ENCODE measurements at places on chromosomes 7 and 10. TPM values are rescaled to one million over a fixed set of nuclear protein-coding genes. Genes with fewer than 3 reads are reported as not detected.

Gene CACNA2D1
- total RNA-seq = 44.7 TPM

Gene CCDC172
- not detected for total RNA-seq

Gene IDI2
- not detected for total RNA-seq

Gene AQP1
- 1,768 TPM for total RNA-seq

Gene ANKRD22
- total RNA-seq = not detected

Gene WNT8B
- total RNA-seq = not detected

Gene FFAR4
- total RNA-seq = not detected

Gene TUBAL3
- not detected for total RNA-seq

GRCh38 chr7:24700521-24701260 lies 56.6 kb downstream of the GSDME start:
- H3K36me3 ChIP-seq = no peaks in the 10 kb centered on the region
- no peak overlapping the region for H3K27ac ChIP-seq
- peaks cover 7% of the 10 kb centered on the region for H3K4me1 ChIP-seq

- H3K4me3 ChIP-seq = no peak overlapping the region
- no peaks in the 10 kb centered on the region for H3K27me3 ChIP-seq
- DNase-seq = no peak
- H3K27ac ChIP-seq = no peak overlapping the region
- peaks cover 6% of the 10 kb centered on the region for H3K4me1 ChIP-seq
Observed at GRCh38 chr7:55307123-55307916, 57.8 kb upstream of the LANCL2 start.

DNA sequence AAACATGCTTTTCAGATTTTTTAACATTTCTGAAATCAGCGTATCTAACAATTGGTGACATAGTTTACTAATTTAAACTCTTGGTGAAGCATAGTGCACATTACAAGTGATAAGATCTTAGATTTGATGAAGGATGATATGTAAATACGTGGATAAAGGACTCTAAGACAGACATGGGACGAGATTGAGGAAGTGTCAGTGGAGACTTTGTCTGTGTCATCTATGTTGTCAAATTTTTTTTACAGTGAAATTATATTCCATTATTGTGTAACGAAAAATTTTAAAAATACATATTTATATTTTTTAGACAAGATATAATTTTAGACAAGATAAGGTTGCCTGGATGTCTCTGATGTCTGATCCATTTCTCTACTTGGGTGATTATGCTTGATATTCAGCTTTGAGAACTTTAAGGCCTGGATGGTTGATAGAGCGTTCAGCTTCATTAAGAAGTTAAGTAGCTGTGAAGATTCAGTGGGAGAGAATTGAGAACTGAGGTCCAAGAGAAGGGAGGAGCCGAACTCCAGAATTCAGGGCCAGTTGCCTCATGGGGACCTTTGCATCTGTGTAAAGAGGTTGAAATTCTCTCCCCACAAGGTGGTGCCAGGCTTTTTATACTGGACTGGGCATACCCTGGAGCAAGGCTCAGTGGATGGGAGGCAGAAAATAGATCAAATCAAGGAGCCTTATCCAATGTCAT lies 62.7 kb downstream of the KAT6B start:
- no peak overlapping the region for H3K27ac ChIP-seq
- no peaks in the 10 kb centered on the region for H3K27me3 ChIP-seq
- no peak for DNase-seq

DNA sequence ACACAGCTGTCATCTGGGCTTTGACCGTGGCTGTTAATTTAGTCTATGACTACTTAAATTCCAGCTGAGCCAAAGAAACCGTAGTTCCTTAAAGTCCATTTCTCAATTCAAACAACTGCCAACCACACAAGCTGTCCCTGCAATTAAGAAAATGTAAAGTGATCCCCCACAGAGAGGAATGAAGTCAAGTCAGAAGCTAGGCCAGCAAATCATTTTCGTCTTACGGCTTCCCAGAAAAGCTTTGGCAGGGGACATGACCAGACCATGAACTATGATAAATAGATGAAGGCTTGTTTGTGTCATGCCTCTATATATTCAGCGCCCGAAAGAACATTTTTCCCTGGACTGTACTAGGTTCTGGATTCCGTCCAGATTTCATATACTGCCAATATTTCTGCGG lies 54.6 kb downstream of the HACD1 start:
- no peak overlapping the region for H3K4me3 ChIP-seq
- H3K4me1 ChIP-seq = no peaks in the 10 kb centered on the region
- no peak overlapping the region for H3K27ac ChIP-seq

DNA sequence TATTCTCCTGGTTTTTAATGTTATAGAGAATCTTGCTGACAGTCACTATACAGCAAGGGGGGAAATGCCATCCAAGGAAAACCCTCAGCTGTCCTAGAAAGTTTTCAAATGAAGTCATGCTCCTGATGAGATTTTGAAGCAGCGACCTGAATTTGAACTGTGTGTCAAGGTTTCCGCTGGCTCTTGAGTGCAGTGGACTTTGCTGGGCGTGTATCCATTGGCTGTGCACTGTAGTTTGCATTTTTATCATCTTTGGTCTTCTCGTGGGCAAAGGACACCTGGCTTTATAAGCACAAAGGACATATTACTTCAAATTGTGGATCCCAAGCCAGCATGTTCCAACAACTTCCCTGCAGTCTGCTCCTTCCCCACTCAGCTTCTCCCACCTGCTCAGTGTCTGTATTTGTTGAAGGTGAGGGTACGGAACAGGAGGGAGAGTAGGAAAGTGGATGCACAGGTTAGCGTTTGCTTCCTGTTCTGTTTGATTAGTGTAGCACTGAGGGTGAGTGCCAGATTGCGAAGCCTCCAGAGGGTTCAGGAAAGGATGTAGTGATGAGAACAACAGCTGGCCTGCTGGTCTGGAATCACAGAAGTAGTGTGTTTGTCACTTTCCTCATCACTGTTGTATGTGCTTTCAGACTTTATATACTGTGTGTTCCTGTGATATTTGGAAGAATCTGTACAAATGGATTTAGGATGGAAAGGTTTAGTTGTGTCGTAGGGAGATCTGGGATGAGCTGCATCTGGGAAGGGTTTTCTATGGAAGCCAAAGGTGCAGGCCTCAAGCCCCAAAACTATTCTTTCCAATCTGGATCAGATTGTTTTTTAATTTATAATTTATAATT lies 204.8 kb downstream of the BMPER start:
- H3K4me3 ChIP-seq = no peak overlapping the region
- H3K27me3 ChIP-seq = no peaks in the 10 kb centered on the region
- H3K4me1 ChIP-seq = no peaks in the 10 kb centered on the region
- no peak overlapping the region for H3K27ac ChIP-seq
- no peak for DNase-seq

- H3K27ac ChIP-seq = peak overlapping the region; percentile 49
- DNase-seq = no peak
- H3K4me3 ChIP-seq = no peak overlapping the region
- H3K36me3 ChIP-seq = peaks cover 32% of the 10 kb centered on the region
Observed at GRCh38 chr10:29533696-29534285, 101.0 kb downstream of the SVIL start.

DNA sequence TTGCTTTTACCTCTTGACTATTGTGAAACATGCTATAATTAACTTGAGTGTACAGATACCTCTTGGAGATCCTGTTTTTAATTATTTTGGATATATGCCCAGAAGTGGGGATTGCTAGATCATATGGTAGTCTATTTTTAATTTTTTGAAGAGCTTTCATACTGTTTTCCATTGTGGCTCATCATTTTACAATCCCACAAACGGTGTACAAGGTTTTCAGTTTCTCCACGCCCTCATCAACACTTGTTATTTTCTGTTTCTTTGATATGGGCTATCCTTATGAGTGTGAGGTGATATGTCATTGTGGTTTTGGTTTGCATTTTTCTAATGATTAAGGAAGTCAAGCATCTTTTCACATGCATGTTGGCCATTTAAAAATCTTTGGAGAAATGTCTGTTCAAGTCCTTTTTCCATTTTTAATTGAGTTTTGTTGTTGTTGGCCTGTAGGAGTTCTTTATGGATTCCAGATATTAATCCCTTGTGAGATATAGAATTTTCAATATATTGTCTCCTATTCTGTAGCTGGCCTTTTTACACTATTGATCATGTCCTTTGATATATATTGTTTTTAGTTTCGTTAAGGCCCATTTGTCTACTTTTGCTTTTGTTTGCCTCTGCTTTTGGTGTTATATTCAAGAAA lies 7.5 kb downstream of the AGK start:
- no peak overlapping the region for H3K4me3 ChIP-seq
- DNase-seq = no peak
- no peak overlapping the region for H3K27ac ChIP-seq
- H3K36me3 ChIP-seq = peaks cover 5% of the 10 kb centered on the region

DNA sequence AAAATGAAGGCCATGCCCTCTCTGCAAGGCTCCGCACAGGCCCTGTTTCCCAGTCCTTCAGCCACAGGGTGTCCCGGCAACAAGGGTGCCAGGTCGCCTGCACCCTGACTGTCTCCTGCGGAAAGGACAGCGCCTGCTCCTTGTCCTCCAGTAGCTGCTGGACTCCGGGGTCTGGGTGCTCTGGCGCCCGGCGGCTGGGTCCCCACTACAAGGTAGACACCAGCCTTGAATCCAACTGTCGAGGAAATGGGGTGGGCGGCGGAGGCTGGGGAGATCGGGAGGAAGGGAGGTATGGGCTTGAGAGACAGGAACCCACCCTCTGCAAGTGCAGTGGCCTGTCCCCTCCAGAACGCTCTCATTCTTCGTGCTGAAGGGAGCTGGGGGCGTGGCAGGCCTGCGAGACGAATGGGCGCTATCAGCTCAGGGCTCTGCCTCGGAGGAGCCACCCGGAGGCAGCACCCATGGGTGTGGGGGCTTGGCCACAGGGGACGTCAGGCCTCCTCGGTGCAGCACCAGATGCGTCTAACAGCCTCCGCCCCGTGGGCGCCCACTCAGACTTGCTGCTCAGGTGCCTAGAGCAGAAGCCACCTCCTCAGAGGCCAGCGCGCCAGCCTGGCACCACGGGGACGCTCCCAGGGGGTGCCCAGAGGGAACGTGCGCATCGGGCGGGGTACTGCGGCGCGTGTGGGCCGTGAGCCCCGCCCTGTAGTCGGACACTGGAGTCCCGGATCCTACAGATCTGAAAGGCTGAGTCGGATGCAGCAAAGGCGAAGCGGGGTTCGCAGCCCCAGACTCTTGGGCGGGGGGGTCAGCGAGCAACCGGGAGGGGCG lies 15.6 kb downstream of the ADAM8 start:
- peaks cover 41% of the 10 kb centered on the region for H3K4me1 ChIP-seq
- peak overlapping the region; percentile 95 for H3K4me3 ChIP-seq
- H3K27me3 ChIP-seq = no peaks in the 10 kb centered on the region
- DNase-seq = no peak
- no peaks in the 10 kb centered on the region for H3K36me3 ChIP-seq

DNA sequence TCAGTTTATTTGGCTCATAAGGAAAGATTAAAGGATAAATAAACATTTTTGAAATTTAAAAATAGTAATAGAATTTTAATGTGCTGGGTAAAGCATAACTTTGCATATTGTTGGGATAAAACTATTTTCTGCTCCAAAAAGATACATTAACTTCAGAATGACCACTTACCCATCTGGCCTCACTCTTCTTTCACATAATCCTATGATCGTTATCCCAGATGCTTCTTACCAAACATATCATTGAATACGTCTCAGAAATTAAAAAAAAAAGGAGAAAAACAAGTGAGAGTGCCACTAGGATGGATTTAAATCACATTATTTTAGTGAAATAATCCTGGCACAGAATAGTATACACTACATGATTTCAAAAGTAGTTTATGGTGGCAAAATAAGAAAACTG lies 677.5 kb upstream of the ZWINT start:
- no peak overlapping the region for H3K4me3 ChIP-seq
- no peaks in the 10 kb centered on the region for H3K4me1 ChIP-seq
- no peak for DNase-seq

DNA sequence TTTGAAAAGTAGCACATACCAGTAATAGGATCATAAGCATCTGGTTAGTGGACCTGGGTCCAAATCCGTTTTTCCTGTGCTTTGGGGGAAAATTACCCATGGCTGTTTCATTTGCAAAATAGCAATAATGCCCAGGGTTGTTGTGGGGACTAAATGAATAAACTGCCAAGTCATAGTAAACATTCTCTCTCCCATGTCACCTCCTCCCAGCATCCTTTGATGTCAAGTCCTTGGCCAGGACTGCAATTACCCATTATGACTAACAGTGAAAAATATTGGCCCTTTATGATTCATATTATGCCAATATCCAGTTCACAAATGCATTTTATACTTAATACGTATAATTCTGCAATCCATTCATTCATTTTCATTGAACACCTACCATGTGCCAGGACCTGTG lies 23.0 kb downstream of the TOMM7 start:
- no peak for DNase-seq
- H3K4me3 ChIP-seq = no peak overlapping the region
- no peaks in the 10 kb centered on the region for H3K36me3 ChIP-seq
- no peaks in the 10 kb centered on the region for H3K4me1 ChIP-seq
- H3K27ac ChIP-seq = no peak overlapping the region

GRCh38 chr7:96196676-96197075 lies 125.2 kb downstream of the SLC25A13 start:
- peaks cover 11% of the 10 kb centered on the region for H3K4me1 ChIP-seq
- no peaks in the 10 kb centered on the region for H3K27me3 ChIP-seq
- peaks cover 9% of the 10 kb centered on the region for H3K36me3 ChIP-seq
- H3K4me3 ChIP-seq = no peak overlapping the region

- H3K27ac ChIP-seq = no peak overlapping the region
- no peaks in the 10 kb centered on the region for H3K4me1 ChIP-seq
- no peaks in the 10 kb centered on the region for H3K27me3 ChIP-seq
- H3K4me3 ChIP-seq = no peak overlapping the region
Observed at GRCh38 chr10:47207281-47207615, 92.7 kb upstream of the GDF10 start.

- no peak overlapping the region for H3K27ac ChIP-seq
- no peaks in the 10 kb centered on the region for H3K4me1 ChIP-seq
- H3K4me3 ChIP-seq = no peak overlapping the region
- H3K36me3 ChIP-seq = no peaks in the 10 kb centered on the region
- DNase-seq = no peak
- no peaks in the 10 kb centered on the region for H3K27me3 ChIP-seq
Observed at GRCh38 chr7:103993551-103993950, 4.1 kb upstream of the RELN start.

DNA sequence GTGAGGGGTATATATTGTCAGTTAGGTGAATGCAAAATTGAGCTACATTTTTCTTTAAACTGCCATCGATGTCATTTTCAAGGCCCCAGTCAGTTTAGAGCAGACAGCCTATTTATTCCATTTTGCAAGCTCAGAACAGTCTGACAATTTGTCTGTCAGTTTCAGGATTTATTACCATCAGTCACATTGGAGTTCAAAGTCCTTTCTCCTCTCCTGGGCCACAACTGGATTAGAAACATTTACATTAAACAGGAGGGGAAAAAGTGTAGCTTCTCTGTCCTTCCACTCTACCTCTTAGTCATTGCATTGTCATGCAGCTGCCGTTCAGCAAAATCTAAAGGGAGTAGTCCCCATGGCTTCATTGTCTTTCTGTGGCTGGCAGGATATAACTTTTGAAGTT lies 3.5 kb upstream of the GHITM start:
- H3K4me3 ChIP-seq = no peak overlapping the region
- H3K36me3 ChIP-seq = no peaks in the 10 kb centered on the region
- peaks cover 9% of the 10 kb centered on the region for H3K4me1 ChIP-seq
- DNase-seq = no peak
- H3K27ac ChIP-seq = no peak overlapping the region
